ENCODE measurements at places on chromosomes 16 and 17.

GRCh38 chr16:4053301-4053845, 62.9 kb downstream of the ADCY9 start:
- DNase-seq: peak; percentile 78

GRCh38 chr16:27179500-27180072, 23.7 kb upstream of the KDM8 start:
- peak; percentile 71 for DNase-seq

- no peak for DNase-seq
Observed at GRCh38 chr16:77970371-77970770, 52.0 kb upstream of the CLEC3A start.

DNA sequence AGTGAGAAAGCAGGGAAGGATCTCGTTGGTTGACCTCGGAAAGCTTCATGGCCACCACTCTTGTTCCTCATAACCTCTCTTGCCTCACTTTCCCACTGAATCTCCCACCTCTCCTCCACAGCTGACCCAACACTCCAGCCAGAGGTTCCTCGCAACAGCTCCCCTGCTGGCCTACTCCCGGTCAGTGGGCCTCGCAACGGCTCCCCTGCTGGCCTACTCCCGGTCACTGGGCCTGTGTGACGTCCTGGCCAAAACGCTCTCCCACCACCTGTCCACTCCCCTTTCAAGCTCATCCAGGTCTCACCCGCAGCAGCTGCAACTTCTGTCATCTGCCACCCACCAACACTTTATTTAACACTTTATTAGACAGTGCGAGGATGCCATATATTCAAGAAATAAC, 149.1 kb downstream of the VPS53 start:
- DNase-seq: no peak

- DNase-seq: no peak
Observed at GRCh38 chr16:89691231-89691985, 4.9 kb downstream of the CDK10 start.

- DNase-seq: no peak
Observed at GRCh38 chr16:63092736-63093135, 1056.5 kb upstream of the CDH8 start.

- DNase-seq: no peak
Observed at GRCh38 chr17:57879437-57880085, 29.7 kb upstream of the MRPS23 start.

- DNase-seq: no peak
Observed at GRCh38 chr17:40718930-40719329, 15.4 kb upstream of the KRT24 start.

DNA sequence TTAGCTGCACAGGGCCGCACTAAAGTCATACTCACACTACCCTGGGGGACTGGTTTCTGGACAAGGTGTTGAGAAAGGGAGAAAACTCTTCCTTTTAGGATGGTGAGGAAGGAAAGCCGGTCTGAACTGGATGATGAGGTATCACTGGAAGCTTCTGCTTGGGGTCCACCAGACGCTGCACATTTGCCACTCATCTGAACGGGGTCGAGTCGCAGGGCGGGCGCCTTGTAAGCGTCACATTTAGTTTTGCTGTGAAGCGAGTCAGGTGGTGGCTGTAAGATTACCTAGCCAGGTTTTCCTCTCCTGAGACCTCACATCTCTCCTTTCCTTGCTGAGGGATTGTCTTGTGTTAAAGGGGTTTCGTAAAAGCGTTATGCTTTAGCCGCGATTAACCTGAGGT, 2.3 kb downstream of the JPT2 start:
- DNase-seq: no peak

DNA sequence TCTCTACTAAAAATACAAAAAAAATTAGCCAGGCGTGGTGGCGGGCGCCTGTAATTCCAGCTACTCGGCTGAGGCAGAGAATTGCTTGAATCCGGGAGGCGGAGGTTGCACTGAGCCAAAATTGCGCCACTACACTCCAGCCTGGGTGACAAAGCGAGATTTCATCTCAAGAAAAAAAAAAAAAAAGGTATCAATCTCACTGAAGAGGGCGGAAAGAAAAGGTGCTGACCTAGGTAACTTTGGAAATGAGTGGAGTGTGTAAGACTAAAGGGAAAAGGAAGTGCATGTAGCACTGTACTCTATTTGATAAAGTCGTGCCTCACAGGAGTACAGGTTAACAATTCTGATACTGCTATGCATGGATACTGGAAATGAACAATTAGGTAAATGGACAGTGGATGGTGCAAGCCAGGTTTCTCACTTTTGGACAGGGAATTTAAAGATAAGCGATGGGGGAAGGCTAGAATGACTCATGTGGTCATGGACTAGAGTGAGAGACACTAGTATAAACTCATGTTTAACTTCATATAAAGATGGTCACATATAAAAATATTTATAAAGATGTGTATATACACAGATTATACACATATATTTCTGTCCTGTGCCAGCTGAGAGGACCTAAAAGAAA, 142.9 kb downstream of the CDK5R1 start:
- DNase-seq: no peak

DNA sequence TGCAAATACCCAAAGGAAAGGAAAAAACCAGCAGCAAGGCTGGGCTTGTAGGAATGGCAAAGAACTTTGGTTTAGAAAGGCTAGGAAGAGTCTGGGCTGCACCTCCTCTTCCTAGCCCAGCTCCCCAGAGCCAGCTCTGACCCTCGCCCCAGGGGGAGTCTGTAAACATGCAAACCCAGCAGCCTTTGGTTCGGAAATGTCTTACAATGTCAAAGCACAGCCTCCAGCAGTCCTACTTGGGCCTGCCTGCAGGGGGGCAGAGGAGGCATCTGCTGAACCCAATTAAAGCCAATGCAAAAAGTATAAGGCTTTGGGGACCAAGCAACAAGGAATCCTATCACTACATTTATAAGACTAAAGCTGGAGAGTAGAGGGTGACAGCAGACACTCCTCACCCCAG, 5.0 kb upstream of the FTSJ3 start:
- no peak for DNase-seq

GRCh38 chr16:534135-534534, 6.6 kb downstream of the CAPN15 start:
- DNase-seq: no peak

- DNase-seq: no peak
Observed at GRCh38 chr16:55526441-55526840, 17.6 kb downstream of the LPCAT2 start.

GRCh38 chr17:30858556-30859250, 26.9 kb downstream of the ATAD5 start:
- DNase-seq: no peak

GRCh38 chr16:57299009-57299718, 14.7 kb upstream of the PLLP start:
- DNase-seq: peak; percentile 72

- no peak for DNase-seq
Observed at GRCh38 chr16:15988268-15989013, 39.0 kb downstream of the ABCC1 start.

DNA sequence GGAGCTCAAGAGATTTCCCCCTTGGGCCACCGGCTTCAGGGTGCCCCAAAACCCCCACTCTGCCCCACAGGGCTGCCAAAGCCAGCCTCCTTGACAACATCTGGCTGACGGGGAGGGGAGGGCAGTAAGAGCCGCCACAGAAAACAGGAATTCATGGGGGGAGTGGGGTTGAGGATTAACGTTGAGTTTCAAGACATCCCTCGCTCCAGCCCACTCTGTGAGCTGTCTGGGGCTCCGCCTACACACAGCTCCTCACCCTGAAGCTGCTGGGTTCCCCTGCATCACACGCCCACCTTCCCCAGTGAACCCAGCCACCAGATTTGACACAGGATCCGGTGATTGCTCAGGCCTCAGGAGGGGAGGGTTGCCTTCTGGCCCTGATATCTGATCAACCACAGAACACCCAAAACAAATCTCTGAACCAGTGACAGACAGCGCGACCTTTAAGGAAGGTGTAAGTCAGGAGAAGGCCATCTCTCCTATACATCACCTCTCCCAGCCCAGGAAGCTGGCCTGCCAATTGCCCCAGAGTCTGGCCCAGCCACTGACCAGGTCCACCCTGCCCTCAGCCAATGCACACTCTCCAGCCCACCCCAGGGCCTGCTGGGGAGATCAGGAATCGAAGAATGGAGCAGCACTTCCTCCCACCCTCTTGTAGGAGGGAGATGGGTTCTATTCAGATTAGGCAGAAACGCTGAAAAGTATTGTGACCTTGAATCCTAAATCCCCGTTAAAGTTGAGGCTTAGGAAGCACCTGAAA, 132.1 kb downstream of the CLEC16A start:
- DNase-seq: no peak

- DNase-seq: no peak
Observed at GRCh38 chr16:7646821-7647500, 314.3 kb downstream of the RBFOX1 start.

DNA sequence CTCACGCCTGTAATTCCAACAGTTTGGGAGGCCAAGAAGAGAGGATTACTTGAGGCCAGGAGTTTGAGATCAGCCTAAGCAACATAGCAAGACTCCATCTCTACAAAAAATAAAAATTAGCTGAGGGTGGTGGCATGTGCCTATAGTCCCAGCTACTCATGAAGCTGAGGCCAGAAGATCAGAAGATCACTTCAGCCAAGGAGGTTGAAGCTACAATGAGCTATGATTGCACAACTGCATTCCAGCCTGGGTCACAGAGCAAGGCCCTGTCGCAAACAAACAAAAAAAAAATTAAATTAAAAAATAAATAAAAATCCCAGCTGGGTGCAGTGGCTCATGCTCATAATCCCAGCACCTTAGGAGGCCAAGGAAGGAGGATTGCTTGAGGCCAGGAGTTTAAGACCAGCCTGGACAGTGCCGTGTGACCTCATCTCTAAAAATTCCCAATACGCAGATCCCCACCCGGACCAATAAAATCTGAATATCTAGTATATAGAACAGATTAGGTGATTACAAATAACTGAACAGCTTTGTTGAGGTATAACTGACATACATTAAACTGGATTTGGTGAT, 18.2 kb upstream of the ATF7IP2 start:
- DNase-seq: no peak

GRCh38 chr17:61131585-61131984, 268.1 kb upstream of the TBX2 start:
- no peak for DNase-seq

- peak; percentile 53 for DNase-seq
Observed at GRCh38 chr16:71499775-71500364, 10.7 kb upstream of the ZNF19 start.

DNA sequence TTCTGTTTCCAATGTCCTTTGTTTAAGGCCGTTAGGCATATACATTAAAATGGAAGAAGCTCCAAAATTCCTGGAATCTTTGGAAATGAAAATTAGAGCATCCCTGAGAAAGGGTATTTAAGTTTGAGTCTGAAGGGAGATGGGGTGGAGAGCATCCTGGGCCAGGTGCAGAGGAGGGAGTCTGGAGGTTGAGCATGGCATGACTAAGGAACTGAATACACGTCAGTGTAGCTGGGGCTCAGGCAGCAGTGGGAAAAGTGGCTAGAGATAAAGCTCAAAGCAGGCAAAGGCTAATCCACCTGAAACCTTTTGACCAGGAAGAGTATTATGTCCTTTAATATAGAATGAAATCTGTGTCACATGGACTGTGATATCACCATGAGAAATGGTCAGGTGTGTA, 669.0 kb upstream of the RBFOX1 start:
- DNase-seq: no peak

DNA sequence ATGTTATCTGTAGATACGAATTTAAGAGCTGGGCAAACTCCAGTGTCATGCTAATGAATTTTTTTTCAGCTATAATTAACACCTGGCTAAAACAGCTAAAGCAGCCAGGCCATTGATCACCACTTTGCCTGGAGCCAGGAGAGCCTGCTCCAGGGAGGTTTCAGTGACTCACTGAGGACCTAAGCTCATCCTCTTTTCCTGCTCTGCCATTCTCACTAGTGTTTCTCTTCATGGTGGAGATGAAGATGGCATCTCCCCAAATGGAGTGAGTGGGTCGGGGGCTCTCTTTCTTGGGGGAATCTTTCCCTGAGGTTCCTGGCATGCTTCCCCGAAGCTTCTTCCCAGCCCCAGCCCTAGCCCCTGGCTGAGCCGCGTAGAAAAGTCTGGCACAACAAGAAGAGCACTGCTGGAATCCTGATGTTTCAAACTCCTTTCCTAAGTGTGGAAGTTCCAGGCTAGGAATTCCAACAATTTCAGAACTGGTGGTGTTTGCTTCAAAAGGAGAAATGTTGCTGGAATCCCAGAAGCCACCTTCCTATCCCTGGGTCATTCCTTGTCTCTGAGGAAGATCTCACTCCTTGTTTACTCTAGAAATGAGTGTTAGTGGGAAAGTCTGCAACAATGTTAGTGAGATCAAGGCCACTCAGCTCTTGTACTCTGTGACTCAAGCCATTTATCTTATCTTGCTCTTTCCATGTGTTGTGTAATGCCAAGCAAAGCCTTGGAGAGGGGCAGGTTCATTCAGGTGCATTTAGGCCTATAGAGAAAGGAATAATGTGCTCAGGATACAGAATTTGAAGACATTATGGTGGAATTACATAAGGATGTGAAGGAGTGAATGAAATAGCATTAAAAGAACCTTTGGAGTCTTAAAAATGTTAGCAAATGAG, 26.0 kb upstream of the B4GALNT2 start:
- DNase-seq: no peak

DNA sequence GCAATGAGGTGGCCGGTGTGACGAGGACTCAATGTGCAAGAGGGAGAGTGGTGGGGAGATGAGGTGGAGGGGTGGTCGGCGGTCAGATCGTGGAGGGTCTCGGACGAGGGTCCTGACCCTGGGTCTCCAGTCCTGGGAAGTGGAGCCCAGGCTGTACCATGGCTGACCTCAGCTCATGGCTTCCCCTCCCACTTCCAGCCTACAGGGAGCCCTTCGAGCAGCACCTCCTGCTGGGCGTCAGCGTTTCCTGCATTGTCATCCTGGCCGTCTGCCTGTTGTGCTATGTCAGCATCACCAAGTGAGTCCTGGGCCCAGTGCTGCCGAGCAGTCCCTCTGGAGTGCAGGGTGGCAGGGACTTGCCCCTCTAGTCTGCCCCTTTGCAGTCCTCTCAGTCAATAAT, 41.8 kb downstream of the IL4R start:
- no peak for DNase-seq

- no peak for DNase-seq
Observed at GRCh38 chr17:7294614-7295153, at the start of gene YBX2. Gene YBX2, minus strand, starts transcription at chr17:7294639. Its CDS starts 139 bp downstream, at chr17:7294500.

DNA sequence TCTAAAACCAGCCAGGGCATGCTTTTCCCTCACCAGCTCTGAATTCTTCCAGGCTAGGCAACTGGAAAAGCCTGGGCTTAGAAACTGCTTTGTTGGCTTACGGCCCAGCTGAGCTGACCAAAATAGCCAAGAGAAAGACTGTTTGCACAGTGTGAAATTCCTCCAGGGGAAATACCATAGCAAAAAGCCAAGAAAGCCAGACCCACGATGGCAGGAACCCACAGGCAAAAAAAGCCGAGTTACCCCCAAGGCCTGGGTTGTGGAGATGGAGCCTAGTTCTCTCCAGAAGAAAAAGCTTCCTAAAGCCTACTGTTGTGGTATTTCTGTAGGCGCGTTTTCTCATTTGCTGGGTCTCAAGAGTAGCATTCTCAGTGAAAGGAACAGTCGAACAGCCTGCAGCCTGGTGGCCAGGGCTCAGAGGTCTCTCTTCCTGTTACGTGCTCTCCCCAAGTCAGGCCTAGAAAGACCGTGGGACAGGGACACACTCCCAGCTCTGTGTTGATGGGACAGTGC, 9.2 kb downstream of the SP2 start:
- DNase-seq: peak; percentile 82

- no peak for DNase-seq
Observed at GRCh38 chr16:86222965-86223551, 287.3 kb upstream of the FOXF1 start.

- no peak for DNase-seq
Observed at GRCh38 chr17:18122990-18123753, 14.6 kb downstream of the MYO15A start.

GRCh38 chr17:30808785-30809286, 15.7 kb downstream of the CRLF3 start:
- DNase-seq: peak; percentile 29

All from midbrain (tissue), 1 donor.